ENCODE measurements at places on chromosomes 4 and X. TPM values are rescaled to one million over a fixed set of nuclear protein-coding genes. Genes with fewer than 3 reads are reported as not detected.
A peak's percentile ranks its signal among the peaks of the same experiment; 100 is the strongest.

- H3K27me3 ChIP-seq: no peaks in the 10 kb centered on the region
- no peak overlapping the region for H3K4me3 ChIP-seq
- H3K27ac ChIP-seq: no peak overlapping the region
These were observed 229.1 kb upstream of the FSTL5 start for GRCh38 chr4:162392946-162393345.

DNA sequence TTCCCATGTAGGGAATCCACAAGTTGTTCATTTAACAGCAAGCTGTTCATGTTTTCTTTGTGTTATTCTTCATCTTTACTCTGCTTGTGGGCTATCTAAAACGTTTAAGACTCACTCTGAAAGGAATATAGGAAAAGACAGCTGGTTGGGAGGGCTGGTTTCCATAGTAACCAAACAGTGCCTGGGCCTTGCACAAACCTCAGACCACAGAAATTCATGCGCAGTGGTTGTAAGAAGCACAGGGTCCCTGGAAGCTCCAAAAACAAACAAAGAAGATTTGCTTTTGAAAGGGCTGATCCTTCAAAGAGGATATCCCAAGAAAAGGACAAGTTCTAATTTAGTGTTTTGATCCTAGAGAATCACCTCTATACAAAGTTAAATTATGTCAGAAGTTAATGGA, 7.8 kb downstream of the SERTM2 start:
- no peaks in the 10 kb centered on the region for H3K36me3 ChIP-seq
- DNase-seq: no peak
- no peaks in the 10 kb centered on the region for H3K27me3 ChIP-seq
- no peak overlapping the region for H3K4me3 ChIP-seq
- H3K27ac ChIP-seq: no peak overlapping the region

- H3K4me1 ChIP-seq: peaks cover 12% of the 10 kb centered on the region
- no peak for DNase-seq
- no peaks in the 10 kb centered on the region for H3K36me3 ChIP-seq
These were observed 498.5 kb upstream of the DIPK2B start for GRCh38 chrX:45699158-45699557.

- no peaks in the 10 kb centered on the region for H3K4me1 ChIP-seq
- DNase-seq: no peak
- H3K36me3 ChIP-seq: no peaks in the 10 kb centered on the region
- H3K4me3 ChIP-seq: no peak overlapping the region
- no peak overlapping the region for H3K27ac ChIP-seq
- no peaks in the 10 kb centered on the region for H3K27me3 ChIP-seq
These were observed 398.3 kb upstream of the FAM47C start for GRCh38 chrX:36609616-36610585.

Gene DCLK2
- not detected for total RNA-seq

GRCh38 chrX:116618546-116618945, 155.8 kb upstream of the CT83 start:
- no peak for DNase-seq
- H3K4me3 ChIP-seq: no peak overlapping the region
- H3K27me3 ChIP-seq: no peaks in the 10 kb centered on the region
- no peaks in the 10 kb centered on the region for H3K36me3 ChIP-seq
- no peak overlapping the region for H3K27ac ChIP-seq

Gene GAGE12F
- total RNA-seq: not detected

GRCh38 chr4:148044912-148045352, 313.0 kb downstream of the ARHGAP10 start:
- no peaks in the 10 kb centered on the region for H3K27me3 ChIP-seq
- no peak overlapping the region for H3K27ac ChIP-seq
- H3K4me1 ChIP-seq: peaks cover 15% of the 10 kb centered on the region
- DNase-seq: peak; percentile 23
- peaks cover 2% of the 10 kb centered on the region for H3K36me3 ChIP-seq

- DNase-seq: peak; percentile 29
- H3K27me3 ChIP-seq: peaks cover 55% of the 10 kb centered on the region
- peaks cover 12% of the 10 kb centered on the region for H3K4me1 ChIP-seq
- H3K27ac ChIP-seq: no peak overlapping the region
These were observed 107.4 kb upstream of the STOX2 start for GRCh38 chr4:183797445-183798300.

All from activated CD8-positive, alpha-beta T cell treated with anti-CD3 and anti-CD28 coated beads for 36 hours (primary cell).